ENCODE measurements at places on chromosomes 7 and 10.

DNA sequence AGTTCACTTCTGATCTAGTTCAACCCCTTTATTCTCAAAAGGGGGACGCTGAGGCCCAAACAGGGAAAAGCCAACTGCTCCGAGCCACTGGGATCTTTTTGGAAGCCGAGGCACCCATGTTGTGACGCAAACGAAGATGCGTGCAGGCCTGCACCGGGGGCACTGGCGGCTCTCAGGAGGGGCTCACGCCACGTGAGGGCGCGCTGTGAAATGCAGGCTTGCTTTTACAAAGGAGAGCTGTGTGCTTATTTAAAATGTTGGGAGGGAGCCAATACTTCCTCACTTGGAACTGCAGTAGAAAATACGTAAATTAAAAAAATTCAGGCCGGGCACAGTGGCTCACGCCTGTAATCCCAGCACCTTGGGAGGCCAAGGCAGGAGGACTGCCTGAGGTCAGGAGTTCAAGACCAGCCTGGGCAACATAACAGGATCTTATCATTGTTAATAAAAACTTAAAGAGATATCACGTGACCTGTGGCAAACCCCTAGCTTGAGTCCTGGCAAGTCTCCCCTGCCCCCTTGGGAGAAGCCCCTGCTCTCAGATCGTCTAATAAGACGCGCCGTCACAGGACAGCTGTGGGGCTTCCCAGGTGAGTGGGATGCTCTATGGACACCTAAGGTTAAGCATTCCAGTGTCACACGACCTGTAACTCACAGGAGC is 16.3 kb downstream of the BRI3 start:
- no peak for DNase-seq

DNA sequence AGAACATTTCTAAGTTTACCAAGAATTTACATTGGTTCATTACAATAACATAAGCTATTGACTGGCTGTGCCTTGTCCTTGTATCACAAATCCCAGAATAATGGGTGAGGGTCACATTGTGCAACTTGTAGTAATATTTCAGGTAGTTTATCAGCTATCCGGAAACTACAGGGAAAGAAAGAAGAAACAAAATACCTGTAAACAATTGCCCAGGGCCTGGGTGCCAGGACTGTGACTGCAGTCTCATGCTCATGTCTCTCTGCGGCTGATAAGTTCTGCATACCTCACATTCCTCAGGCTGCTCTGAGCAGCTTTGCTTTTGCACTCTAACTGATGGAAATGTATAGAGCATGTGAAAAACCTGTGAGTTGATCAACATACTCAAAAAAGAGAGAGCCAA is 131.8 kb upstream of the TRIM24 start:
- DNase-seq: no peak

DNA sequence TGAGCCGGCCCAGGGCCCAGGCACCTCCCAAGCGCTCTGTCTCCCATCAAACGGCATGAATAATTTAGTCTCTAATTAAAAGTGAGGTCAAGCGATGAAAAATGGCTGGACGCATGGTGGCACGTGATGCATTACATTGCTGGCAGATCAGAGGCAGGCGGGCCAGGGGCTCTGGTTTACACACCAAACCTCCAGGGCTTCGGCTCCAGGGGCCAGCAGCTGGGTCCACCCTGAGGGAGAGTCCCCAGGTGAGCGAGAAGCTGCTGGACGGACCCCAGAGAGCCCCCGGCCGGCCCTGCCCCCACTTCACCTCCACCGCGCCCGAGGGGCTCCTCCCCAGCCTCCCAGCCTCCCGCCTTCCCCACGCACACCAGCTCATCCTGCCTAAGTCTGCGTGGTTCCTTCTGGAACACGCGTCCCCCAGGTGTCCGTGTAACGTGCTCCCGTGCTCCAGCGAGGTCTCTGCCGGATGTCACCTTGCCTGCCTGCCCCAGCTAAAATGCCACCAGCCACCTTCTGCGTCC is 23.2 kb downstream of the UNCX start:
- DNase-seq: no peak

DNA sequence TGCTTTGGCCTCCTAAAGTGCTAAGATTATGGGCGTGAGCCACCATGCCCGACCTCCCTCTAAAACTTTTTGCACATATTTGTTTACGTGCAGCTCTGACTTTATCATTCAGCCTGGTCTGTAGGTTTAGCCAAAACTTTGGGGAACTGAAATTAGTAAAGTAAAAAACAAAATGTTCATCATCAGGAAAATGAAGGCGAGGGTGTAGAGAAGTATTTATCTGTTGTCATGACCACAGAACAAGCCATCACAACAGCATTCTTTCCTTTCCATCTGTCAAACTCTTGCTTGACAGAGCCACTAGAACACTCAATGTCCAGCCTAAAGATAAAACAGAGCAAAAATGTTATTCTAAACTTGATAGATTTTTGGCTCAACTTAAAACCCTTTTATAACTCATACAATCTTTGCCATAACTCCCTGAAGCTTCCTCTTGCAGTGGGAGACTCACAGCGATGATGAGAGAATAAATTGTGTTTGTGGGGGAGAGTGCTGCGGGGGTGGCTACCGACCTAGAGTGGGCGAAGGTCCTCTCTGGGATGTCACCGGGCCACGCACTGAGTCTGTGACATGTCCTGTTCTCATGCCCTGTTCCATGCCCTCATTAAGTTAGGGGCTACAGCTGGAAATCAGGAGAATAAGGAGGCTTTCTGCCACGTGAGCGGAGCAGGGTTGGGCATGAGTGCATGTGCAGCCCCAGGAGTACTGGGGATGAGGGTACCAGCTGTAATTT is 58.6 kb upstream of the MKRN1 start:
- DNase-seq: no peak

DNA sequence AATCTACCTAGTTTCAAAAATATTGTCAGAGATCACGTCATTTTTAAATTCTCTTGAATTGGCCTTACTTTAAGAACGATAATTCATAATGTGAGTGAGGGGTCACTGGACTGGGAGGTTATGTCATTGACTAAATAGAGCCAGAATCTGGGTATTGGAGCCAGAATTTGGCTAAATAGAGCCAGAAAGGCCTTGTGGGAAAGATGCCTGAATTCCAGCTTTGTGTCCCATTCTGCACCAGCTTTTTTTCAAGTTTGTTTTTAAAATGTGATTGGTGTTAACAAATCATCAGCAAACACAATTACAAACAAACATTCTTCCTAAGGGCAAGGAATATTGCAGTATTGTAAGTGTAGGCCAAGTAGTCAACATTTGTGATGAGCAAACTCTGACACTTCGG is 233.2 kb upstream of the PRKCQ start:
- no peak for DNase-seq

DNA sequence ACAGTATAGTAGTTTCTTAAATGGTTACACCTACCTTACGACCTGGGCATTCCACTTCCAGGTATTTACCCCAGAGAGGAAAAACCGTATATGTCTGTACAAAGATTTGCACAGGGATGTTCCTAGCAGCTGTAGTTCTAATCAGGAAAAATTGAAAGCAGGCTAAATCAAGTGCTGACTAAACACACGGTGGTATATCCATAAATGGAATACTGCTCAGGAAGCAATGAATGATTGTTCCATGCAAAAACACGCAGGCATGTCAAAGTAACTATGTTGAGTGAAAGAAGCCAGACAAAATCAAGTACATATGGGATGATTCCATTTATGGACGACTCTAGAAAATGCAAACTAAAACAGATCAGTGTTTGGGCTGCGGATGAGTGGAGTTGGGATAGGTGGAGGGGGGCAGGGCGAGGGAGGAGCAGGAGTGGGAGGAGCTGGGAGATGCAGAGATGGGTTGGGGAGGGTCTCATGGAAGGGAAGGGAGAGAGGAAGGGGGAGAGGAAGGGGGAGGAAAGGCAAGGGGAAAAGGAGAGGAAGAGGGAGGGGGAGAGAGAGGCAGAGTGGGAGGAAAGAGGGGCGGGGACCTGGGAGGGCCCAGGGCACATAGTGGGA is 484 bp upstream of the MSRB2 start:
- no peak for DNase-seq

DNA sequence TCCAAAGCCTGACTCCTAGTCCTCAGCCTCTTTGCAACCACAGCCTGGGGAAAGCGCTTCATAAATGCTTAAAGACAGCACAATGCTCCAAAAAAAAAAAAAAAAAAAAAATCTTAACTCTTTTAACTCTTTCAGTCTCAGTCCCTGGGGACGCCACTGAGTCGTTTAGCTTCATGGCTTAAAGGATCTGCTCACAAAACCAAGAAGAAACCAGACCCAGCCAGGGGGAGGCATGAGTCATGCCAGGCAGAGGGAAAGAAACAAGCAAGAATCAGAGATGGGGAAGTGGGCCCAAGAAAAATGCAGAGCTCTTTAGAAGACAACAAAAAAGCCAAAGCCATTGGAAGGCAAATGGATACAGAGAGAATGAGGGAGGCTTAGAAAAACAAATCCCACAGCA is 32.5 kb upstream of the DOCK1 start:
- DNase-seq: no peak

DNA sequence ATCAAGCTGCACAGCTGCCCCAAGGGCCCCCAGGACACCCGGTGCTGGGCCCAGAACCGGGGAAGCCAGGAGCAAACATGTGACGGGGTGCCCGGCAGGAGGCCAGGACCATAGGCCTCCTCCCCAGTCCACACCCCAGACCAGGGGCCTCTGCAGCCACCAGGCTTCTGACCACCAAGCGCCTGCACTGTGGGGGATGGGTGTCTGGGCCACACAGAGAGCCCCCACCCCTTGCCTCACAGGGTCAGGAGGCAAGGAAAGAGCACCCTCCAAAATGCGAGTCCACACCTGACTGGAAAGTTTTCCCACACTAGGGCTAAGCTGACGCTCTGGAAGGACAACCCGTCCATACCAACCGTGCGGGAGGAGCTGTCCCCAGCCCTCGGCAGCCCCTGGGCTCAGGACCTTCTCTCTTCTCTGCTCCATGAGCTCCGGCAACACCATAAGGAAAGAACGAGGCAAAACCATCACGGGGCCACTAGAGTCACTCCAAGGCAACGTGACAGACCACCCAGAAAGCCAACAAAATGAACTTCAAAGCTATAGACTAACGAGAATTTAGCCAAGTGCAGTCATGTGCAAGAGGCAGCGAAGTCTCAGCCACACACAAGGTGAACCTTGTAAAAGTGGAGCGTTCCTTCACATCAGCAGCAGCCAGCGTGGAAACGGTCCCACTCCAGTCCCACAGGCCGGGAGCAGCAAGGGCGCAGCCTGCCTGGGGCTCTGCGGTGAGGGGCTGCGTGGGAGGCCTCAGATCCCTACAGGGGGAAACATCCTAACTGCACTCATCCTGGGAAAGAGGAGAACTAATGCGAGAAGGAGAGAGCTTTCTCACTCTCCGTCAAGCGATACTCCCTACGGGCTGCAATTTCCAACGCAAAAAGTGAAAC is 5.1 kb downstream of the STK32C start:
- DNase-seq: no peak

DNA sequence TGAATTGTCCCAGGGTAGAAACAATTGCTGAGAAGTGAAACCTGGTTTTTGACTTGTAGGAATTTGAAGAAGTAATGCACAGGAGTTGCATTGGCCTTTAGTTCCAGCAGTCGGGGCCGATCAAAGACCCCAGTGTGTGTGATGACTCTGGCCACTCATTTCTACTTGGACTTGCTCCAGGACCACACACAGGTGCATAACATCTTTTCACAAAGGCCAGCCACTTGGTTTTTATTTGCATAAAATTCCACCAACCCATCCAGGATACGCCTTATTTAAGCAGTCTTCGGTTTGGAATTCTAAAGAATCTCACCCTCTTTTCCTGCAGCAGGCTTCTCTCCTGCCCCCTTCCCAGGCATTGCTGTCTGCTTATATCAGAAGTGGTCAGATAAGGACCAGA is 162.0 kb upstream of the HABP2 start:
- no peak for DNase-seq

DNA sequence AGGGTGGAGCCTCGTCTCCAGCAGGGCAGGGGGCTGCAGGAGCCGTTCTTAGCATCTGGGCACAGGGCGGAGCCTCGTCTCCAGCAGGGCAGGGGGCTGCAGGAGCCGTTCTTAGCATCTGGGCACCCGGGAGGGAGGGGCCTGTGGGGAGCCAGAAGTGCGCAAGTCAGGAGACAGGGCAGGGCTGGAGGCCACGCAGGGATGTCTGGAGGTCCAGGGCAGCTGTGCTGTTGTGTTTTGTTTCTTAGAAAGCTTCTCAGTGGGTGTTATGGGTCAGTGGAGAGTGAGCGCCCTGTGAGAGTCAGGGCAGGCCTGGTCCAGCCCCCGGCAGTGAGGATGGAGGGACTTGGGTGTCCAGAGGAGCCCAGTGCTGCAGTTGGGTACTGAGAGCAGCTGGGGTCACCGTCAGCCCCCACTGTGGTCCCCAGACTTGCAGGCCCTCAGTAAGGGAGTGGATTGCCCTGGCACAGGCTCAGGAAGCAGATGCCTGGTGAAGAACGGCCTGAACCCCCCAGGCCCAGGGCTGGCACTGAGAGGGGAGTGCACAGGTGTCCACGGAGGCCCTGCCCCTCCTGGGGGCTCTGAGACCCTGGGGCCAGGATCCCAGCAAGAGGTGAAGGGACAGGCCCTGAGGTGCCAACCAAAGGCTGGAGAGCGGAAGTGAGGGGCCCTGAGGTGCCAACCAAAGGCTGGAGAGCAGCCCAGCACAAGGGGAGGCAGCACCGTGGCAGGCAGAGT is 29.8 kb downstream of the FAM20C start:
- no peak for DNase-seq

- no peak for DNase-seq
Observed at GRCh38 chr7:103594186-103594585, 148.2 kb upstream of the SLC26A5 start.

DNA sequence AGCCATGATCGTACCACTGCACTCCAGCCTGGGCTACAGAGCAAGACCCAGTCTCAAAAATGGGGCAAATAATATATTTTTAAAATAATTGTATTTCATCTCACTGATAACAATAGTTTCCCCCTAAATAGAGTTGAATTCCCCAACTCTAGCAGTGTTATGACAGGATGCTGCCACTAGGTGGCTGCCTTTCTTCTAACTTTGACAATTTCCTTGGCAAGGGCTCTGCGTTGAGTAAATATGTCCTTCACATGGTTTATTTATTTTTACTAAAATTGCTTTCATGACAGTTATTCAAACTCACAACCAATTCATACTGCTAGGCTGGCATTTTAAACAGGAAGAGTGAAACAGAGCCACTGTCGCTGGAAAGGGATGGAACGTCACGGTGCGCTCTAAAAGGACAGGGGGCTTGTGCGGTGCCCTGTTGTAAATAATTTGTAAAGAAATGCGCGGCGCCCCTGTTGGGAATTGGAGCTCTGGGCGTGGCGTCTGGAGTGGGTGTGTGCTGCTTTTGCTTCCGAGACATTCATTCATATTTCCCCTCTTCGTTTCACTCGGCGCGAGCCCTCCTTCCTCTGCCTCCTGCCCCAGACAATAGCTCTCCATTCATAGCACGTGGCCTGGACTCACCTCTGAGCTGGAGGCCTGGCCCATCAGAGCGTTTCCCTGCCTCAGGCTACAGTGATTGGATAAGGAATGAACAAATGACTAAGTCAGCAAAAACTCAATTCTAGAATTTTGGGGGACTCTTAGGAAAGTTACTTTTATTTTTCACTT is 20.5 kb upstream of the PITRM1 start:
- DNase-seq: peak; percentile 58

Data from CD4-positive, alpha-beta T cell treated with Interferon alpha-2 for 1 hour (primary cell).